Melanocyte of skin (primary cell): ENCODE measurements at places on chromosomes 11 and 22. TPM values are rescaled to one million over a fixed set of nuclear protein-coding genes. Genes with fewer than 3 reads are reported as not detected.

C1QTNF6 gene
- total RNA-seq, result 5.5 and 8.7 TPM in 2 replicates

OR4C12 gene
- total RNA-seq, result not detected in 2 replicates

DEFB131B gene
- total RNA-seq, result not detected in 2 replicates

API5 gene
- 70.5 and 115 TPM in 2 replicates for total RNA-seq

NUCB2 gene
- total RNA-seq, result 25.6 and 36.6 TPM in 2 replicates
